ENCODE measurements at places on chromosomes 12 and 14.

GRCh38 chr12:76313299-76313698 is 34.9 kb downstream of the BBS10 start:
- no peak for DNase-seq

DNA sequence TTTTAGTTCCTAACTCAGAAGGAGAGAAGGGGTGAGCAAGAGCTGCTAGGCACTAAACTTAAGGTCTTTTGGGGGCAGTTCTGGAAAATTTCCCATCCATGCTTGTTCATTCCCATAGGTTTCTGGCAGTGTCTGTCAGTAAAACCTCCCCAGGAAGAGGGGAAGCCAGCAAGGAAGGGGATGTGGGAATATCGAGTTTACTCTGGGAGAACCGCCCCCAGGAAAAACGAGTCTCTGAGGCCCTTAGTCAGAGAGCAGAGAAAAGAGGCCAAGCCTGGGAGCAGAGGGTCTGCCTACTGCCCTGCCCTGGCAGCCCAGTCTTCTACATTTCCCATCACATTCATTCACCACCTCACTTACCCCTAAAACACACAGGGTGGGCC is 55.9 kb downstream of the TMCC3 start:
- DNase-seq = no peak

DNA sequence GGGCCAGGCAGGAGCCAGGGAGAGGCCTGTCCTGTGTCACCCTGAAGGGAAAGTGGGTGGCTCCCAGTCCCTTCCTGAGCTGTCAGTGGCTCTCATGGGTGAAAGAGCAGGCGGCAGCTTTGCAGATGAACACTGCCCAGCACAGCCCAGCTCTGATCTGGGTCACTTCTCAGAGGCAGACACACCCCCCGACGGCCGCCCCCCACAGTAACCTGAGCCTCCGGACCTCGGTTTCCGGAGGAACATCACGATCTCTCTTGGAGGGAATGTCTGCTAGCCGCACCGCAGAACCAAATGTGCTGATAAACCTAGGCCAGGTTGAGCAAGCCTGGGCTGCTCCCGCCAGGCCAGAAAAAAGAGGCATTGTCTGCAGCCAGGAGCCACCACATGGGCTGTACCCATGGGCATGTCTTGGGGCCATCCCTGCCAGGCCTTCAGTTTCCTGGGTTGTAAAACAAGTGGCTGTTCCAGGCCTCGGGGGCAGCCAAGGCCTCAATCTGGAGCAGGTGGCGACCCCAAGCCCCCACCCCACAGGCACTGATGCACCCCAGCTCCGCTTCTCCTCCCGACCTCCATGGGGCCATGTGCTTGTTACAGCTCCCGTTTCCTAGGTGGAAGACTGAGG is 57.6 kb downstream of the NCOR2 start:
- no peak for DNase-seq

DNA sequence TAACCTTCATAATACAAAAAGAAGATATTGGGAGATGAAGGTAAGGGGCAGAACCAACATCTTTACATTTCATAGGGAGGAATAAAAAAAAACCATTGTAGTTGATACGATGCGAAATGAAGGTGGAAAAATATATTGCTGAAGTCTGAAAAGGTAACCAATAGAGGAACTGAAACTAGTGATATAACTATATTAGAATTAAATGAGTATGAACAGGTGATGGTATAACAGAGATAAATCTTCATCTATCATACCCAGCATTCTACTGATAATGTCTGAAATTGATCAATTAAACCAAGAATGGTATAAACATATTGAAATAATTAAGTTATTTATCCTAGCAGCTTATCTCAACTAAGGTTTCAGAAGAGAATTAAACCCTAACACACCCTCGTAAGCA is 332.1 kb downstream of the NELL2 start:
- no peak for DNase-seq

DNA sequence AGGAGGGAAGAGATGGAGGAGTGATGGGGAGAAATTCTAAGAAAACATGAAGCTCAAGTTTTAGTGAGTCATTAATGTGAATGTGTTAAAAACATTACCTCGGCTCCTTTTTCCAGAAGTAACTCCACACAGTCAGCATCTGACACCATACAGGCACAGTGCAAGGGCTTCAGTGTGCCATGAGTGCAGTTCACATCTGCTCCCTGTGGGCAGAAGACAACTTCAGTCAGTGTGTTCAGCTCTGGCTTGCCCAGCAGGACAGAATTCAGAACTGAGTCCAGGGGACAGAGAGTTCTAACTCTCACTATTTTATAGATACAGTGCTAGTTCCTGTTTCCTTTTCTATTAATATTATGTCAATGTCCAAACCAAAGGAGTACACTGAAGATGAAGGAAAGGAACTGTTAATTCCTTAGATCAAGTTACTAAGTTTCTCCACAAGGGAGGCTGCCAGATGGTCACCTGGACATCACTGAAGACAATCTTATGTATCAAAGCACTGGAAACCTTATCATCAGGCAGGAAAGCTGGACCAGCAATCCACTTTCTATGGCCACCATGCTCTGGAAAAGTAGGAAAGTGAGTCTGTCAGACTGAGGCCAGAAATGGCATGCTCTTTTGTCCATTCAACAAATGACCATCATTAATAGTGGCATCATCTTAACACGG is 6.1 kb downstream of the ASB8 start:
- DNase-seq = no peak

DNA sequence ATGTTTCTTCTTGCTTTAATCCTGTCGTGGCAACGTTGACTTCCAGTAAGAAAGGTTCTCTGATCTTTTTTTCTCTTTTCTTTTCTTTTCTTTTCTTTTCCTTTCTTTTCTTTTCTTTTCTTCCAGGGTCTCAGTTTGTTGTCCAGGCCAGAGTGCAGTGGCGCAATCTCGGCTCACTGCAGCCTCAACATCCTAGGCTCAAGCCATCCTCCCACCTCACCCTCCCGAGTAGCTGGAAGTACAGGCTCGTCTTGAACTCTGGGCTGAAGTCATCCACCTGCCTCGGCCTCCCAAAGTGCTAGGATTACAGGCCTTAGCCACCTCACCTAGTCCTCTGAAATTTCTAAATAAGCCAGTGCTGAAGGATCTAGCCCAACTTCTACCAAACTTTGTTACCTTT is 1.3 kb upstream of the MAP3K9 start:
- no peak for DNase-seq

- no peak for DNase-seq
Measured at GRCh38 chr14:95695913-95696312, 9.7 kb downstream of the TCL1B start.

DNA sequence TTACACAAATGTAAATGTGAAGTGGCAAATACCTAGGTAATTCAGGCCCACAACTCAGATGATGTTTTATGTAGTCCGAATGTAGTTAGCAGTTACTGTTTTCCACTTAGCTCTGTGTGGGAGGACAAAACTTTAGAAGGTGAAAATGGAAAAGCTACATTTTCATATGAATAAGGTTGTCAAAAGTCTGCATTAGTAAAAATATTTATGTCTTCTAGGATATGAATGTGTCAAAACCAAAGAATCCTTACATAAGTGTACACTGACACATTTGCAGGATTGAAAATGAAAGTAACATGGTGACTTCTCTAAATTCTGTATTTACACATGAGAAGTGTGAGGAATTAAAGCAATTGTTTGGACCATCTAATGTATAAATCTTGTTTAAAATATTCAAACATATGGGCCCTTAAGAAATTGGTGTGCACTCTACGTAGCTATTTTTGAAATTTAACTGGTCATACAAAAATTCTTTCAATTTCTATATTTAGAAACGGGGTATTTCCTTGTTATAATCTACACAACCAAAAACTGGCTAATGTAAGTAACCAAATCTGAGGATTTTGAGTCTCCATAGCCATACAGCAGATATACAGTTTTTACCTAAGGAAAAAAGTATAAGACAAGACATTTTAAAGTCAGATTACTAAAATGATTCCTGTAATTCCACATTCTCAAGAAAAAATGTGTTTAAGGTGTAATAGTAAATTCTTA is 5.4 kb downstream of the CDKN1B start:
- DNase-seq = no peak

DNA sequence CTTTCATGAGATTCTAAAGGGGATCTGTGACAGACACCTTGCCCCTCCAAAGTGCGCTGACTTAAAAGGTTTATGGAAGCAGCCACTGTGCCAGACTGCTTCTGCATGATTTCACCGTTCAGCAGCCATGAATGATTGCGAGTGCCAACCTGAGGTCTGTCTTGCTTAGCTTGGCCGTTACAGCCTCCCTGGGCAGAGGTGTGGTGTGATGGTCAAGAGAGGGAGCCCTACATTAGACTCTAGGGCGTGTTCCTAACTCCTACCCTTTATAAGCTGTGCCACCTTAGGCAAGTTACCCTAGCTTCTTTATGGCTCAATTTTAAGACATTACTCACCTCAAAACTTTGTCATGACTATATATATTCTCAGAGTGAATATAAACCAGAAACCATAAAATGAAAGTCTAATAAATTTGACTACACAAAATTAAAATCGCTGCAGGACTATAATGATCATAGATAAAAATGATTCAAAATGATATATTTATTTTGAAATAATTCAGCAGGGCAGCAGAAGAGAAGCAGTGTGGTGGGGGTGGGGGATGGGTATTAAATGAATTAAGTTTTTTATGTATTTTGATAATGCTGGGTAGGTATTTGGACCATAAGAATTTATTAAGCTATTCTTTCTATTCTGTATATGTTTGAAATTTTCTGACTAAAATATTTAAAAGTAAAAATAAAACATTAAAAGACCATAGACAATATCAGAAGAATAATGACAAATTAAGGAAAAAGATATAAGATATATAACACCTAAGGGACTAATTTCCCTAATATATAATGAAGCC is 47.7 kb upstream of the MBIP start:
- DNase-seq = no peak

DNA sequence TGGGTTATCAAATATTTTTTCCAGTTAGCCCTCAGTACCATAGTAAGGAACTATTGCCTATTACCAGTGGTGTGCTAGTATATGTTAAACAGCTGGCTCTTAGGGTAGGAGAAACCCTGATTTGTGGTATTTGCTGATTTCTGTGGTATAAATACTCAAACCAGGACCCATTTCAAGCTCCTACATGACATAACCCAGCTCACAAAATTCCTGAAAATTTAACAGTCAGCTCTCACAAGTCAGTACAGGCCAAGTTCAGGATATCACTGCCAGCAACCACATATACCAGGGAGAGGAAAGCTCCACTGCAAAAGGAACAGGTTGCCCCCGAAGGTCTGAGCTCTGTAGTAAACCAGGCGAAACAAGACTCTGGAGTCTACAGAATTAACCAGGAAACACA is 315.3 kb downstream of the NOVA1 start:
- DNase-seq = no peak

GRCh38 chr12:108257004-108257403 is 82.1 kb downstream of the CMKLR1 start:
- no peak for DNase-seq

GRCh38 chr14:104140463-104141331 is 2.3 kb downstream of the KIF26A start:
- DNase-seq = no peak

DNA sequence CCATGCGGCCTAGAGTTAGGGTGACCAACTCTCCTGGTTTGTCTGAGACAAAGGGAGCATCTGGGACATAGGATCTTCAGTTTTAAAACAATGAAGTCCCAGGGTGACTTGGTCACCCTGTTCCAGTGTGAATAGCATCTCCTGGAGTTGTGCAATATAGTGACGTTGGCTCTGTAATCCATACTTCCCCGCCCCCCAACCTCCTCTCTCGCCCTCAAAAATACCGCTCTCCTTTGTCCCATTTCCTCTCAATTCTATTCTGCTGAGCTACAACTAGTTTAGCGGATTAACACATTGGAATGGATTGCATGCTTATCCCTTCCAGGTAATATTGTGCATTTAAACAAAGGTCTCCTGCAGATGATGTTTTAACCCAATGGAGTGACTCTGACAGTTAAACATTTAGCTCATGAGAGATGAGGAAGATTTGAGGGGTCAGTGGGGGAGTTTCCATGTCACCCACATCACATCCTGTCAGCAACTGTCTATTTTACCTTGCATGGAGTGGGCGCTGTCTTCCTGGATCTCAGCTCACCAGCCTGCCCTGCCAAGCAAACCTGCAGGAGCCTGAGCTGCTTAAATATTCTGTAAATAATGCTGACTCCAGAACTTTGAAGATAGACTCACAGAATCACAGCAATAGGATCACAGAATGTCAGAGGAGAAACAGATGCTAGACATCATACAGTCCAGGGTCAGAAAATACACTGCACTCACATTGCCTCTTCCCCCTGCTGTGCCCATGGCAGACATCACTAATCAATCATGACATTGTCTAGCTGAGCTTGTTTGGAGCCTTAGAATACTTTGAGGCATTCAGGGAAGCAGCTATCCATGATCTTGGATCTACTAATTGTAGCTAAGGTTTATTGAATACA is 43.0 kb downstream of the MAP1LC3B2 start:
- no peak for DNase-seq

DNA sequence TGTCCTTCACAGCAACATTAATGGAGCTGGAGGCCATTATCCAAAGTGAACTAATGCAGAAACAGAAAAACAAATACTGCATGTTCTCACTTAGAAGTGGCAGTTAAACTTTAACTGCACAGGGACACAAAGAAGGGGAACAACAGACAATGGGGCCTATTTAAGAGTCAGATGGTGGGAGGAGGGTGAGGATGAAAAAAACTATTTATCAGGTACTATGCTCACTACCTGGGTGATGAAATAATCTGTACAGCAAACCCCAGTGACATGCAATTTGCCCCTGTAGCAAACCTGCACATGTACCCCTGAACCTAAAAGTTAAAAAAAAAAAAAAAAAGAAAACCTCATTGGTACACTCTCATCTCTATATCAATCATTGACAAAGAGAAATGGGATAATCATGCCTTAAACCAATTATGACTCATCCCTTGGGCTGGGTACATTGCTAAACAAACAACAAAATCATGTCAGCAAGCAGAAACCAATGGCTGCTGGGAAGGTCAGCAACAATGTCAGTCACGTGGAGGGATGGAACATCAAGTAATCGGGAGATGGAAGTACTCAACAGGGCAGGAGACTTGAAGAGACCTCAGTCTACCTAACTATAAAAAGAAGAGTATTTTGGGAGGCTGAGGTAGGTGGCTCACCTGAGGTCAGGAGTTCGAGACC is 479.2 kb downstream of the RMST start:
- DNase-seq = no peak

GRCh38 chr12:55392032-55392795 is 8.1 kb upstream of the OR6C65 start:
- DNase-seq = no peak

- peak; percentile 69 for DNase-seq
Measured at GRCh38 chr12:89166525-89166934, 185.8 kb downstream of the DUSP6 start.
